ENCODE measurements at places on chromosomes 3 and 15. TPM values are rescaled to one million over a fixed set of nuclear protein-coding genes. Genes with fewer than 3 reads are reported as not detected.

Gene CLDN18
- total RNA-seq = not detected

Gene TLNRD1
- 10.6 TPM for total RNA-seq

Gene STRA6
- total RNA-seq = 25.8 TPM

Gene DZIP3
- 9.0 TPM for total RNA-seq

Gene CTNNB1
- 321 TPM for total RNA-seq

Gene CHST14
- total RNA-seq = 48.8 TPM

Gene GPR156
- 0.48 TPM for total RNA-seq

Gene SLC22A14
- 0.47 TPM for total RNA-seq

All from osteocyte (in vitro differentiated cells).